ENCODE measurements at places on chromosomes 5 and 9.

DNA sequence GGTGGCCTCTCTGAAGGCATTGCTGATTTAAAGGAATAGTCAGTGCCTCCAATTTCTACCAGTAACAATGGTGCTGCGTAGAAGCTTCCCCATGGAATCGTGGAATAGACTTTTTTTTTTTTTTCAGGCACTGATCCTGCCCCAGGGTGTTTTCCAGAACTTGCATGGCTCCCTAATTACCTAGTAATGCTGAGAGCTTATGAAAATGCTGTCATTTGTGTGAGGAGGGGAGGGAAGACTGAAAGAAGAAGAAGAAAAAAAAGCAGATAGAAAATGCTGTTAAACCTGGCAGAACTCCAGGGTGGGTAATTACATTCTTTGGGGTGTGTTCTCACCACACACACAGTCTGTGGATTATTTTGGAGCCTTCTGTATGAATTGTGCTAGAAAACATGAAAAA, 4.8 kb upstream of the GRIA1 start:
- peak; percentile 38 for DNase-seq

DNA sequence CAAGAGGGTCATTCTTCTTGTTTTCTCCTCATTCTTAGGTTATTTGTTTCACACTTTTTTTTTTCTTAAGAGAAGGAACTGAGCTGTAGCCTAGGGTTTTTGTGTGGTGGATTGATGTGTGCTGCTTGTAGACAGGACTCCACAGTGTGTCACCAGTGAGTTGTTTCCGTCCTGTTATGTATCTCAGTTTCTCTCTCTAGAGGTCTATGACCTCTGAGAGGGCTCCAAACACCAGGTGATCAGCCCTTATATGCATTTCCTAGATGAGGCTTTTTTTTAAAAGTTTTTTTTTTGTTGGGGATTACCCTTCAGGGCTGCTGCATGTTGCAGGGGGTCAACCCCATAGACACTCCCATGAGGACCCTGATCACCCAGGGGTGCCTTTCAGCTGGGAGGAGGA, 124.2 kb upstream of the MAST4 start:
- no peak for DNase-seq

DNA sequence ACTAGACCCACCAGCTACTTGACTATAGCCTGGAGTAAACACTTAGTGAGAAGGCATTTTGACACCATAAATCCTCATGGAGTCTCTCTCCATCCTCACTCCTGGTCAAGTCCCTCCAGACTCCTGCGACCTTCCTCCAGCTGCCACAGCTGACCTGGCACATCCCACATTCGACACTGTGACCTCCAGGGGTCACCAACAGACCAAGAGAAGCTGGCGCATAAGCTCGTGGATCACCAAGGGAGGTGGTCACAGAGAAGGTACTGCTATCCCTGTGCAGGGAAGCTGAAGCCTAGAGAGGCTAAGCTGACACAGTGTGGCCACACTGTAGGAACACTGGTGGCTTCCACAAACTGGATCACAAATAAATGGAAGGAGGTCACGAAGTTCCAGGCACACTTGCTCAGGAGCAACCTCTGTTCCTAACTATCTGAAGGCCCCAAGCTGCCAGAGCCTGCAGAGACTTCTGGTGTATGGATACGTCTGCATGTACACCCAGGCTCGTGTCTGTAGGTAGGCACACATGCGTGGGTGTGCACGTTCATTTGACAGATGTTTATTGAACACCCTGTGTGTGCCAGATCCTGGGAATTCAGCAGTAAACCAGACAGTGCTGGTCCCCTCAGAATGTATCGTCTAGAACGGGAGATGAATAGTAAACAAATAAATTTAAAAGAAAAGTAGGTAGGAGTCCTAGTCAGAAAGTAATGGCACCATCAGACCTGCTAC, 104.4 kb downstream of the C5orf15 start:
- DNase-seq = no peak

- no peak for DNase-seq
These were observed 91.3 kb downstream of the RALGPS1 start for GRCh38 chr9:127005770-127006314.

- no peak for DNase-seq
These were observed 3.0 kb downstream of the ATOX1 start for GRCh38 chr5:151755383-151755782.

DNA sequence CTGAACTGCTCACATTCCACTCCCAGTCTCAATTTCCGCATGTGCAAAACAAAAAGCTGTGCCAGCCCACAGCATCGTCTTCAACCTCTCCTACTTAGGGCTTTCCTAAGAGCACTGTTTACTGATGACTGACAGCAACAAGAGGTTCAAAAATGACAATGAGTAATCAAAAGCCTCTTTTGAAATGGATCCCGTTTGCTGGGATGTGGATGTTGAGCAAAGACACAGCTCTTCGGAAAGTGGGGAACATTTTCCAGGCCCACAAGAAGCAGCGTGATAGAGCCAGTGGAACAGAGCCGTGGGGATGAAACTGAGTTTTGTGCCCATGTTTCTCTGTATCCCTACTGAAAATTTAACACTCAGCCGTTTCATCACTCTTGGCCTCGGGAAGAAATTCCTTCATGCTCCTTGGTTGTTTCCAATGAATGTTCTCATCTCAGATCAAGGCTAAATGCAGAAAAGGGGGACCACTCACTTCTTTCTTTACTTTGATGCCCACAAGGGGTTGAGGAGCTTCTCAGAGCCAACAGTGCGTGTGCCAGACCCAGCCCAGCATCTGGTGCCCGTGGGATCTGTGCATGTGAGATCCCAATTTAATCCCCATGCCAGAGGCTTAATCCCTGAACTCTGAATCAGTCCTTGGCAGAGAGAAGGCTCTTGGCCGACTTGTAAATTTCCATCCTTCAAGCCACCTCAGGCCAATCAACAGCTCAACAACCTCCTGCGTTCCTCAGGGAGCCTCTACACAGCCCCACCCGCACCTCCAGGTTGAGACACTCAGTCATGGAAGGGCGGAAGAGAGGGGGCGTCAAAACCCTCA, 230.2 kb upstream of the DAPK1 start:
- DNase-seq = peak; percentile 77

GRCh38 chr5:110790673-110791072, 51.9 kb downstream of the SLC25A46 start:
- DNase-seq = peak; percentile 44

Measured in fibroblast of upper back skin (primary cell).